HTR-8/SVneo (cell line): ENCODE measurements at places on chromosomes 7 and 10.

- DNase-seq = no peak
These were observed 34.2 kb upstream of the DDC start for GRCh38 chr7:50599385-50599784.

- no peak for DNase-seq
These were observed 137.7 kb downstream of the ZMIZ1 start for GRCh38 chr10:79206300-79207095.

DNA sequence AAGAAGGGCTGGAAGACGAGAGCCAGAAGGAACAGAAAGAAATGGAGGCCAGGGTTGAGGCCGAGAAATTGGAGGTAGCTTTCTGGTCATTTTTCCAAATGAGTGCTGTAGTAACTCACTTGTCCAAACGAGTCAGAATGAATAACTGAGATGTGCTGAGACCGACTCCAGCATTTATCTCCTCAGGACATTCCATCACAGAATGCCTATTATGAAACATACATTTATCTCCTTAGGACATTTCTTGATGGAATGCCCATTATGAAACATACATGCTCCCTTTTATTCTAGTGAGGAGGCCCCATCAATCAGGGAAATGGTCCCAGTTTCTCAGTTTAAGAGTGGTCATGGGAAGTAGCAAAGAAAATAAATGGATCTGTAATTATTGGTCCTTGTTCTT lies 16.5 kb downstream of the AVL9 start:
- DNase-seq = no peak

DNA sequence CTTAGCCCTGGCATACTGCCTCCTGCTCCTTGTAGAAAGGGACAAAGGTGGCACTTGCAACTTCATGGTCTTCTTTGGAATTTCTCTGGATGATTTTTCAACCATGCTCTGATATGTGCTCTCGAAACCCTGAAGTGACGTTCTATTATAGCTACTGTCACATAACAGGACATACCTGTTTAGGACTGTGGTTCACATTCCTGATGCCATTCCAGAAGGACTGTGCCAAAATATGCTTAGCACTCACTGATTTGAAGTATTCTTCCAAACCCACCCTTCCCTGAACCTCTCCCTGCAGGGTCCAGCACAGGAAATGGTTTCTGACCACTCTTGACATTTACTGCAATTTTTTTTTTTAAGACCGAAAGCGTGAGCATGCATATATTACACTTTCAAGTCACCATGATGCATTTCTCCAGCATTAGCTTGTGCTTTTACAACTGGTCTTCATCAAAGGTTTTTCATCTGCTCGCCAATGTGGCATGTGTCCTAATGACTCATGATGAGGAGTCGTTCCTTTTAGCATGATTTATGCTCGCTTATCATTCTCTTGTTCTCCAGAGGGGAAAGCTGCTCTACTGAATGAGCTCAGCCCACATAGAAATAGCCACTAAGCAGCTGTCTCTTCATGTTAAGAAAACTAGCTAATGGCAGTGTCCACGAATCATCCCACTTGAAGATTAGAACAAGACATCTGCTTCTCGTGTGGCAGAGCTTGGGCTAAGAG lies 135.2 kb downstream of the ADAM12 start:
- DNase-seq = peak; percentile 71

- DNase-seq = no peak
These were observed 529 bp downstream of the ZNF853 start for GRCh38 chr7:6615723-6616555.

DNA sequence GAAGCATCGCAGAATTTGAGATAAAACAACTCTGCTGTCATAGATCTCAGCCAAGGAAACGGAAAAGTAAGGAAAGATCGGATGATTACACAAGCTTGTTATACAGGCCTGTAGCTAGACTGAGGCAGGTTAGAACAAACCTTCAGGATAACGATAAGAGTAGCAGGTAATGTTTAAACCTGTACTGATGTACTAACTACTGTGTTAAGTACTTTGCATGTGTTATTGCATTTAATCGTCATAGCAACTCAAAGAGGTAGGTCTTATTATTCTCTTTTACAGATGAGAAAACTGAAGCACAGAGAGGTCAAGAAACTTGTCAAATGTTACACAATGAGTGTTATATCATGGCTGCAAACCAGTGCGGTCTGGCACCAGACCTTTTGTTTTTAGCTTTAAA lies 352.5 kb downstream of the GPAM start:
- no peak for DNase-seq

DNA sequence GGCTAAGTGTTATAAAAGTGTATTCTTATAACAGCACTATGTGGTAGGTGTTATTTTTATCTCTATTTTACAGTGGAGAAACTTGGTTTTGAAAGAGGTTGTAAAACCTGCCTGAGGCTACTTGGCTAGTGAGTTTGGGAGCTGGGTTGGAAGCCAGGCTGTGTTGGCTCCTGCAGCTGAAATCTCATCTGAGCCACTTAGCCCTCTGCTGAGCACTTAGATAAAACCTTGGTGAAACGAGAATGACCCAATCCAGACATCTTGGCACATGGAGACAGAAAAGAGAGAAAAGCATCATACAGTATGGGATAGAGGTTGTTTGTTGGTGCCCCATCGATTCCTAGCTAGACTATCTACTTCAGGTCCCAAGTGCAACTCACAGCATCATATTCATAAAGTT lies 37.4 kb downstream of the BLNK start:
- no peak for DNase-seq

DNA sequence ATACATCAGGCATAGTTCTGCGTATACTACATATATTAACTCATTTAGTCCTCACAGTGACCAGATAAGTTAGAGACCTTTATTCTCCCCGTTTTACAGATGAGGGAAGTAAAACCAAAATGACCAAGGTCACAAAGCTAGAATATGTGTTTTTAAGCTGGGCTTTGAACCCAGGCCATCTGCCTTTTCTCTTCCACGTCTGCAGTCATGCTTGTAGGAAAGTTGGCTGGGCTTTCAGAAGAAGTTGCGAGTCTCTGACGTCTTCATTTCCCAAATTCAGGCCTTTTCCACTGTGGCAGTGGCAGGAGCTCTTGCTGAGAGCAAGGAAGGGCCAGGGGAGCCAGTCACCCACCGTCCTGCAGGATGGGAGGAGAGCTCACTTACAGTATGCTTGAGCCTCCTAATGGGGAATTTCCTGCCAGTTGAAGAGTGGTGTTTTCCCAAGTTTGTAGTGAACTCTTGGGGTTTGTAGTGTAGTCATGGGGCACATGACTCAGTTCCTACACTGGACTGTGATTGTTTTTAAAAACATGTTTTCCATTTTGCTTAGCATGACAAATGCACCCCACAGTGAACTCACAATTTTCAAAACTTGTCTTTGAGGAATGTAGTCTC lies 34.2 kb downstream of the CYP17A1 start:
- DNase-seq = peak; percentile 56

- no peak for DNase-seq
These were observed 24.5 kb downstream of the TMEM209 start for GRCh38 chr7:130180571-130181262.
